ENCODE measurements at places on chromosomes 4 and X.
A peak's percentile ranks its signal among the peaks of the same experiment; 100 is the strongest.

- DNase-seq: no peak
These were observed 70.7 kb upstream of the ANXA10 start for GRCh38 chr4:168021666-168022065.

GRCh38 chr4:113730467-113731216 lies 30.9 kb downstream of the CAMK2D start:
- DNase-seq: no peak

- DNase-seq: no peak
These were observed 243.5 kb downstream of the GPAT3 start for GRCh38 chr4:83779103-83780052.

DNA sequence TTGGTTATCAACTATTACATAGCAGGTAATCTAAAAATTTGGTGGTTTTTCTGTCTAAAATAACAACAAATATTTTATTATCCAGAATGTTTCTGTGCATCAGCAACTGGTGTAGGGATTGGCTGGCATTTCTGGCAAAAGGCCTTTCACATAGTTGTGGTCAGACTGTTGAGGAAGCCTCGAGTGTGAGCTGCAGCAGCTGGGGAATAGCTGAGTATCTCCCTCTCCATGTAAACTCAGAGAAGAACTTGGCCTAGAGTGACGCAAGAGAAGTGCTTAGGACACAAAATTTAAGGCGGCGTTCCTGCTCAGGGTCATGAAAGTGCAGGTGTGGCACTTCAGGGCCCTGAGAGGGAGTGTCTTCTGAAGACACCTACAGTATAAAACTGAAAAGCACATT lies 558.9 kb downstream of the SPOCK3 start:
- no peak for DNase-seq

GRCh38 chrX:65671966-65672365 lies 4.5 kb downstream of the MSN start:
- no peak for DNase-seq

DNA sequence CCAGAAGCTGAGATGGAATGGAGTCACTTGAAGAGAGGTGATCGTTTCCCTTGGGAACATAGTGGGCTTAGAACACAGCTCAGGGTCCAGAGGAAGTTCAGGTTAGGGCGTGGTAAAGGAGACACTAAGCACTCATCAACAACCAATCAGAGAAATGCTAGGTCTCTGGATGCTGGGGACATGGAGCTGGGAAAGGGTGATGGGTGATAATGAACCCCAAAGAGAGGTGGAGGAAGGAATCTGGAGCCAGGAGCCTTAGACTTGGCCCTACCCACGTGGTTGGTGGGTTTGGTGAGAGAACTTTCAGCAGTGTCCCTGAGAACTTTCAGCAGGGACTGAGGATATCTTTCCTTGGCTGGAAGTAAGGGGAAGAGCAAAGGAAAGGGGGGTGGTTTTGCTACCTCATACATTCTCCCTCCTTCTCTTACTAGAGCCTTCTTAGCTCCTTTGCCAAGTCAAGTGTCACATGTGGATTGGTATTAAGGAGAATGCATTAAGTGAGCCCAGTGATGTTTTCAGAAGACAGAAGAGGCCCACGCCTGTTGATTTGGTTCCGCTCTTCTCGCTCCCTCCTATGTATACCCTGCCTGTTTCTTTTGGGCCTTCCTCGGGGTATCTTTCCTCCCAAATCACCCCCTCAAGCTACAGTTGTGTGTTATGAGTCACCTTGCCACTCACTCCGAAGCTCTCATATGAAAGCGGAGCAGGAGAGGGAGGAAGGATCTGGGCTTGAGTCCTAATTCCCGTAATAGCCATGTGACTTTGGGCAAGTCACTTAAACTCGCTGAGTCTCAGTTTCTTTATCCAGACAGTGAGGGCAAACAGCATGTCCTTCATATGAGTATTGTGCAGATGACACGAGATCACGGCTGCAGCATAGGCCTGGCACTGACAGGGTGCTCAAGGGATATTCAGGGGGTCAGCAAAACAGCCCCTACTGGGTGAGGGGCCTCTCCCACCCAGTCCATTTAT lies 63.1 kb downstream of the TSC22D3 start:
- no peak for DNase-seq

DNA sequence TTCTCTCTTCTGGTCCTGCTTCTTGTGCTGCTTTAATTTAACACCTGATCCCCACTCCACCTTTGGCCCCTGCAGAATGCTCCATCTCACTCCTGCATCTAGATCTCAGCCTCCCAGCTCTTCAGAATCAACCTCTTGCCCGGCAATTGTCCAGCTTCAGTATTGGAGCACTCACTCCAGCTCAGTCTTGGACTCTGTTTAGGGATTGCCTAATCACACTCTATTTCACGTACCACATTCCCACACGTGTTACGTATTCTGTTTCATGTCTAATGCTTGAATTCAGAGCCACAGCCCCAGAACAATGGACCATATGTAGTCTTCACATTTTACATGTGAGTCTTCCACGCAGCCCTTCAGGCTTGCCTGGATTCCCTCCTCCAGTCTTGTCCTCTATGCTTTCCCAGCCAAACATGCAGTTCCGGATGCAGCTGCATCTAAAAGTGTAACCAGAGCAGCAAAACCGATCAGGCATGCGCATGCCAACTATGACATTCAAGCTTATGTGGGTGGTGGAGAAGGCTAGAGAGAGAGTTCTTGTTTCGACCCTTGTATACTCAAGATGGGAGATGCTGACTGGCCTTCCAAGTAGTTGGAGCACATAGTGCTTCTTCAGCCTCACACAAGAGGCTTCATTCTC lies 105.2 kb upstream of the FAM9A start:
- DNase-seq: no peak

- DNase-seq: no peak
These were observed 53.0 kb upstream of the KDR start for GRCh38 chr4:55178226-55179005.

GRCh38 chr4:18957716-18958115 lies 936.2 kb upstream of the LCORL start:
- DNase-seq: no peak

DNA sequence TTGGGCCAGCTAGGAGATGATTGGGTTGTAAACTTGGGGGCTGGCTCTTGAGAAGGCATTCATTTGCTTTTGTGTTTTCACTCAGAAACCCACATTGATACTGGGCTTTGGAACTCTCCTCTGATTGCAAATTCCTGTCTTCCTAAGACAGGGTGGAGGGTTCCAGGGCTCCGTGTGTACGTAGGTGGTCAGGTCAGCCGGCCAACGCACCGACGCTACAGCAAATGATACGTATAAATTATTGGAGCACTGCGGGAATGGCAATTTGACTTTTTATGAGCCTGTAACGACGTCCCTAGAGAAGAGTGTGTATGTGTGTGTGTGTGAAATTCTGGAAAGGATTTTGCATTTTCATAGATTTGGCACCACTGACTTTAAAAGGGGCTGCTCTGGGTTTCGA lies 236.9 kb downstream of the SHOX start:
- no peak for DNase-seq

DNA sequence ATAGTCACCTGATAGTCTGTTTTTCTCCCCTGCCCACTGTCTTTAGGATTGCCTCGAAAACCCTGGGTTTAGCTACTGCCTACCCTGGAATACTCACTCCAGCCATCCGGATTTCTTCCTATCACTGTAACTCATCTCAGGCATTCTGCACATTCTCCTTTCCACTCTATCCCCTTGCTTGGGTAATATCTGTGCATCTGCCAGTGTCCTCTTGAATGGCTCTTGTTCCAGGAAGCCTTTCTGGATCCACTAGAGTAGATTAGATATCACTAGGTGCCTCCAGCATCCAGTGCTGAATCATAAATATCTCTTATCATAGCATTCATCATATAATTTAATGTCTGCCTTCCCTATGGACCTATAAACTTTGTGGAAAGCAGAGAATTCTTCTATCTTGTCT lies 17.1 kb upstream of the GALNT7 start:
- no peak for DNase-seq

- no peak for DNase-seq
These were observed 98.8 kb downstream of the ADRA2C start for GRCh38 chr4:3864742-3865721.

DNA sequence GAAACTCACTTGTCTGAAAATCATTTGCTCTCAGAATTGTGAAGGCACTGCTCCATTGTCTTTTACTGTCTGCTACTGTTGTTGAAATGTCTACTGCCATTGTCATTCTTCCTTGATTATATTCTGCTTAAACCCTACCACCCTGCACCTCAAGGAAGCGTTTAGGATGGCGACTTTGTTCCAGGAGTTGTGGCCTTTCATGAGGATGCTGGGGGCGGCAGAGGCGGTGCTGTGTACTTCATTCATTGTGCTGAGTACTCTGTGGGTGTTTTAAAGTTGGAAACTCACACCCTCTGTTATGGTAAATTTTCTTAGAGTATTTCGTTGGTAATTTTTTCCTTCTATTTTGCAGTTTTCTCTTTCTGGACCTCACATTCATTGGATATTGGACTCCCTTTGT lies 258.9 kb downstream of the TENM3 start:
- no peak for DNase-seq

DNA sequence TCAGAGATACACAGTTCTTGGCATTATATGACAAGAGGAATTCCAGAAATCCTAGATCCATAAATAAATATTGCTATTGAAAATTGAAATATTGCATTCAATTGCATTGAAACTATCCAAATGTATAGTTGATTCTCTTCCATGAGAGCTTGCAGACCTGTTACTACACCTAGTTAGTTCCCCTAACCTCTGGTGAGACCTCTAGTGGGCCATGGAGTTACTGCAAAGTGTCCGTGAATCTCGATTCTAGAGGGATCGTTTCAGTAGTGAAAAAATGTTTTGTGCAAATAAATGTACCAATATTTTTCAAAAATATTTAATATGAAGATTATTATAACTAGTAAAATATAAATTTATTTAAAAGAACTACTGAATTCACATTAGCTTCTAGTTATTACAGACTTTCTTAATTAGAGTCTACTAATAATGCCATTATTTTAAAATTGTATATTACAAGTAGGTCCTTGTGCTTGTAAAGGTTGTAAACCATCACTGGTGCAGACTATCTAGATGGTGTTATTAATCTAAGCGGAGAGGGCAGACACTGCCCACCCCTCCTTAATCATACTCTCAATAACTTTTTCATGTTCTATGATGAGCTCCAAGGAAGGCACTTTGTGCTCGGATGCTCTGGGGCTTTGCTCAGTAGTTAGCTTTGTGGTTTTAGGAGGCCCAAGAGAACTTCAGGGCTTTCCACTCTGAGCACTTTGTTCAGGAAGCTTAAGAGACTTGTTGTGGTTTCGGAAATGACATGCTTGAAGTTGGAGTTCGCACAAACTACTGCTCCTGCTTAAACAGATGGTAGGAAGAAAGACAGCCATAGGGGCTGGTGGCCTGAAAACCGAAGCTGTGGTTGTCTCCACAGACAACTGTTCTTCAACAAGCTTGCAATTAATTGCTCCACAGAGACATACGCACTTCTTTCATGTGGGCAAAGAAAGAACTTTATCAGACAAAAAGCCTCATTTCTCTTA lies 42.8 kb downstream of the IL21 start:
- DNase-seq: peak; percentile 47

GRCh38 chr4:1012034-1012739 lies 761 bp downstream of the FGFRL1 start:
- DNase-seq: no peak

DNA sequence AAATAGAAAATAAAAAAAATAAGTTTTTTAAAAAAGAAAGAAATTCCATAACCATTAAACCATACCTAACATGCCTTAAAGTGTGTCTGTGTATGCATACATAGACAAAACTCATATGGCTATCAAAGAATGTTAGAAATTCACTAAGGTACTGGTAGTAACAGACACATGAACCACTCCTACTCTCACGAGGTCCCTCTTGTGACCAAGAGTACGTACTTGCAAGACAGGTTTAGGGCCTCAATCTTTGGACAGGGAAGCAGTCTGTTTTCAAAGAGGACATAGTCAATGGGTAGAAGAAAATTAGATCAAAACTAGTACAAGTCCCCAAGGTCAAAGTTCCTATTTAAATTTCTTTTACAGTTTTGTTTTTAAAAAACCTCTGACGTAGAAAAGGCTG lies 117.3 kb downstream of the CHM start:
- no peak for DNase-seq

- DNase-seq: no peak
These were observed 36.0 kb downstream of the ARHGAP6 start for GRCh38 chrX:11629593-11630211.

DNA sequence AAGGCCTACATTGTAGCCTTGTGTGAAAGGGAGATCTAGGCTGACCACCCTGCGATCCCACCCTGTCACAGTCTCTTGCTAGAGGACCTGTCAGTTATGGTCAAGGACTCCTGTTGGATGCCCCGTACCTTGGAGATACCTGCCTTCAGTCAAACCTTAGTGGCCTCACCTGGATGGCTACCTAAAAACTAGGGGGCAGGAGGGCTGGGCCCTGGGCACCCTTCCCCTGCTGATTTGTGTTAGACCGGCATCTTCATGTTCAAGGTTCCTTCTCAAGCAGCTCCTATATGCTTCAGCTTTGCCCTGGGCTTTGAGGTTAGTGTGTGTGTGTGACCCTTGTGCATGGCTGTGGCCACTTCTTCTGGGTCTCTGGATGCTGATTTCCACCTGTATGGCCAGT lies 35.3 kb downstream of the CCKAR start:
- no peak for DNase-seq

DNA sequence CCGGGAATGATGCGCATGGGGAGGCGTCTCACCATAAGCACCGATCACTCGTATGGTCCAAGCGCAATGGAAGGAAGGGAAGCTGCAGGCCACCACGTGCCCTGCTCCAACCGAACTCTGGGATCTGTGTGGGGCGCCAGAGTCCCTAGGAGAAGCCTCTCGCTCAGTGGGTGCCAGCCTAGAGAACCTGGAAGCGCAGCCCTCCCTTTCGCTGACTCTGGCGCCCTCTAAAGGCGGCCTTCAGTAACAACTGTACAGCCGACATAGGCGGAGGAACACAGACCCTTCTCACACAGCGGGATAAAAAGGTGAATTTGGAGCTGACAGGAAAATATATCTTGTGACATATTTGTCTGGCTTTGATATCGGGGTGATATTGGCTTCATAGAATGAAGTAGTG lies 76.0 kb downstream of the INTS6L start:
- DNase-seq: no peak

DNA sequence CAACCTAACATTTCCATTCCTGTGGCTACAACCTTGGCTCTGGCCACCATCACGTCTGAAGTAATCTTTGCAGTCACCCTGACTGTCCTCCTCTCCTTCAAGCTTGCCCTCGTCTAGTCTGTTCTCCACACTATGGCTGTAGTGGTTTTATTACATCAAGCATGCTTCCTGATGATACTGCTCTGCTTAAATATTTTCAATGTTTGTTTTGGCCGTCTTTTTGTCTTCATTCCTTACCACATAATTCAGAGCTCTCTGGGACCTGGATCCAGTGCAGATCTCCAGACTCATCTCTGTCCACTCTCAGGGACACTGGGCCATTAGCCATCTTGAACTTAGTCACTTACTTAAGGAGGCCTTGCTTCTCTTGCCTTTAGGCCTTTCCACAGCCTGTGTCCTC lies 27.7 kb upstream of the FREM3 start:
- no peak for DNase-seq

GRCh38 chr4:162401021-162401420 lies 237.2 kb upstream of the FSTL5 start:
- DNase-seq: no peak

- DNase-seq: no peak
These were observed 24.4 kb downstream of the RELL1 start for GRCh38 chr4:37661772-37662171.

GRCh38 chr4:88957570-88957969 lies 99.4 kb downstream of the FAM13A start:
- no peak for DNase-seq

GRCh38 chrX:45621376-45622041 lies 420.8 kb upstream of the DIPK2B start:
- no peak for DNase-seq

- no peak for DNase-seq
These were observed 9.8 kb upstream of the ZNF157 start for GRCh38 chrX:47360423-47361179.

GRCh38 chr4:4424499-4425115 lies 37.7 kb downstream of the NSG1 start:
- no peak for DNase-seq
